WTC11 (cell line): ENCODE measurements at places on chromosomes 16 and 17. TPM values are rescaled to one million over a fixed set of nuclear protein-coding genes. Genes with fewer than 3 reads are reported as not detected.

The OTOP2 gene
- total RNA-seq = not detected in 3 replicates

The FSCN2 gene
- total RNA-seq = 0.31 to 0.89 TPM (median 0.46 TPM) in 3 replicates

The NFE2L1 gene
- total RNA-seq = 130 to 149 TPM (median 131 TPM) in 3 replicates

The CEMP1 gene
- 0.14 to 0.32 TPM (median 0.15 TPM) in 3 replicates for total RNA-seq

DNA sequence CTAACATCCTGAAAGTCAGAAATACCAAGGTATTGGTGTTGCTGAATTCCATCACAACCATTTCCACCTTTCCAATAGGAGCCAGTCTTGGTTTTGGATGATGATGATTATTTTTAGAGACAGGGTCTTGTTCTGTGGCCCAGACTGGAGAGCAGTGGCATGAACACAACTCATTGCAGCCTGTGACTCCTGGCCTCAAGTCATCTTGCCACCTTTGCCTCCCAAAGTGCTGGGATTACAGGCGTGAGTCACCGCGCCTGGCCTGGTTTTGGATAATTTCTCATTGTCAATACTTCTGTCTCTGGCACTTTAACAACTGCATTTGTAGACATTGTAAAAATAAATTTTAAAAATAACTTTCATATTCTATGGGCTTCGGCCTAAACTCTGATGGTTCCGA is 22.6 kb downstream of the STAT5B start:
- DNase-seq = no peak

DNA sequence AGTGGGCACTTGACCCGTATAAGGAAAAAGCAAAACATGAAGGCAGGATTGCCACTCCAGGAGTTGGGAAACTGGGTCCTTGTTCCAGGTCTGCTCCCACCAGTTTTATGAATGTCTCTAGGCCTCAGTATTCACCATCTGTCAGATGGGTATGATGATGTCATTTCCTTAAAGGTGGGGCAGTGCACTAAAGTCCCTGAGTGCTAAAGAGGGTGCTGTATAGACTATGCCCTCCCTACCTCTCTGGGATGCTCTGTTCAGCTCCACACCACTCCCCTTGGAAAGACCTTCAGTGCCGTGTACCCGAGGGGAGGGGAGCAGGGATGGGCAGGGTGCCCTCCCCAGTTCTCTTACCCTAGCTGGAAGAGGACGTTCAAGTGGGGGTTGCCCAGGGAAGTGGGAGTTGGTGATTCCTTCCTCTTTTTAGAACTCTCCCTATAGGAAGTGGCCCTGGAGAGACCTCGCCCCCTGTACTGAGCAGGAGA is 2.2 kb downstream of the LASP1 start:
- no peak for DNase-seq

DNA sequence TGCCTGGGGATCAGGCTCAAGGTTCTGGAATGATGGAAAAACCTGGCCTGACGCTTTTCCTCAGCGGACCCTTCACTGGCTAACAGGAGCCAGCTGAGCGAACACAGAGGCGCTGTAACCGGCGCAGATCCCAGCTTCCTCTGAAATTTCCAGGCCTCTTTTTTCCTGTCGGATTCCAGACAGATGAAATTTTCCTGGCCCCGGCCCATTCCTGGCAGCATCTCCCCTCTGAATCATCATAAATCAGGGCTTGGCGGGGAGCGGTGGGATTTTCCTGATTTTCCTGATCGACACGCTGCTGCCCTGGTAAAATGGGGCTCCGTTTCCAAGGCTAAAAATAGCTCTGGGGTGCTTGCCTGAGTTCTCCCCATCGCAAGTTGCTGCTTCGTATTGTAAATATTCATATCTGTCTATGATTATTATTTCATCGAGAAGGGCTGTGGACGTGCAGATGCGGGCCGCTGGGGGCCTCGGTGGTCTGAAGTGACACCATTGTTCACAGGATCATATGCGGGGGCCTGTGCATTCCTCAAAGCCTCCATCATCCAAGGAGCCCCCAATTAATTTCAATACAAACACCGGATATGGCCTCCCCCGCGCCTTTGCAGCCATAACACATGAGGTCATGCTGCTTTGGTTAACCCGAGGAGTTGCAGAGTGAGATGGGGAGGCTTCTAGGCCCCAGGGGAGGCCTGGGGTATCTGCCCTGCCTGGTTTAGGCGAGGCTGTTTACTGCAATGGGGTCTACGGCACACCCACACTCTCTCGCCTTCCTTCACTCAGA is 45.8 kb upstream of the ETV4 start:
- no peak for DNase-seq

GRCh38 chr17:6915620-6916019 is 80.2 kb upstream of the ALOX12 start:
- DNase-seq = no peak

DNA sequence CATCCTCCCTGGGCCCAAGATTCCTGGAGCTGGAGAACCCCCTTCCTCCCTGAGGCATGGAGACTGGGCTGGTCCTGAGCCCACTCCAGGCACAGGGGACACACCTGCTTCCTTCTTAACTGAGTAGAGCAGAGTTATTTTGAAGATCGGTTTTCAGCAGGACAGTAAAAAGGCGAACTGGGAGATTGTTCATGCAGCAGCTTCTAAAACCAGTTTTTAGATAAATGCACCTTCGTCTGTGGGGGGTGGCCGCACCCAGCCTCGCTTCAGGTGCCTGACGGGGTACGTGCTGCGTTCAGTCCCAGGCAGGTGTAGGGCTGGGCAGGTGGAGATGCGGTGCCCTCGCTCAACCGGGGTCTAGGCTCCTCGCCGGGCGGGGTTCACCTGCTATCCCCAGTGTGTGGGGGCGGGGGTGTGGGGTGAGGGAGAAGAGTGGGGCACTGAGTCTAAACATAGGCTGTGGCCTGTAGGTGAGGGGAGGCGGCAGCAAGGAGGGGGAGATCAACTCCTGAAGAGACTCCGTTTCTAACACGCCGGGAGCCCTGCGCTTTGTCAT is 69.5 kb downstream of the JPH3 start:
- DNase-seq = no peak

DNA sequence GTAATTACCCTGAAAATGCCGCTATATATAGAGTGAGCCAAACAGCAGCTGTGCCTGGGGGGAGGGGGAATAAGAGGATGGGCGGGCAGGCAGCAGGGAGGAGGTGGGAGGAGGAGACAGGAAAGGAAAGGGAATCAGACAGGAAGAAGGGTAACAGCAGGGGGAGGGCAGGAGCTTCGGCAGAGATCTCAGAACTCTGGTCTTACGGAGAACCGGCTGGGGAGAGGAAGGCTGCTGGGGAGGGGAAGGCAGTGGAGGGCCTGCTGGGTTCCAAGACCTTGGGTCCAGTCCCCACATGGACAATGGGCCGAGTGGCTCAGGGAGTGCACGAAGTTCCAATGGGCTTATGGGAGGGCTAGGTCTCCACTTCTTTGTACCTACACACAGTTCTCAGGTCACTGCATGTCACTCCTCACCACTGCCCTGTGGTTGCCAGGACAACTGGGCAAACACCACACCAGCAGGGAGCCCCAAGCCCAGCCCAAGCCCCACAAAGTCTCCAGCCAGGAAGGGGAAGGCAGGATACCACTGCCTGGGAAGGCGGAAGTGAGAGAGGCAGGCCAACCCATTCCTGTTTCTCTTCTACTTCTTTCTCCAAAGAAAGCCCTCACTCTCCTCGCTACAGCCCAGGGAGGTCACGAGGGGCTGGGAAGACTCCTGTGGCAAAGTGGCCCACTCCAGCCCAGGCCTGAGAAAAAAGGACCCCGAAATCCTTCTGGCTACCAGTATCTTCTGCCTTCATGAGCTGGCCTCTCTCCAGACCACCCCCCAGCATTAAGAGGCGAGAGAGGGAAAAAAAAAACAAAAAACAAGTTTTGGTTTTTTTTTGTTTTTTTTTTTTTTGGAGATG is 25.3 kb downstream of the G6PC3 start:
- peak; percentile 85 for DNase-seq

- no peak for DNase-seq
These were observed 66.3 kb upstream of the MYOCD start for GRCh38 chr17:12599186-12599920.
